ENCODE measurements at places on chromosomes 12 and 14.
A peak's percentile ranks its signal among the peaks of the same experiment; 100 is the strongest.

GRCh38 chr12:113242026-113242418 is 20.8 kb downstream of the TPCN1 start:
- peak; percentile 71 for DNase-seq

GRCh38 chr12:79988368-79988767 is 53.5 kb upstream of the PPP1R12A start:
- DNase-seq: no peak

DNA sequence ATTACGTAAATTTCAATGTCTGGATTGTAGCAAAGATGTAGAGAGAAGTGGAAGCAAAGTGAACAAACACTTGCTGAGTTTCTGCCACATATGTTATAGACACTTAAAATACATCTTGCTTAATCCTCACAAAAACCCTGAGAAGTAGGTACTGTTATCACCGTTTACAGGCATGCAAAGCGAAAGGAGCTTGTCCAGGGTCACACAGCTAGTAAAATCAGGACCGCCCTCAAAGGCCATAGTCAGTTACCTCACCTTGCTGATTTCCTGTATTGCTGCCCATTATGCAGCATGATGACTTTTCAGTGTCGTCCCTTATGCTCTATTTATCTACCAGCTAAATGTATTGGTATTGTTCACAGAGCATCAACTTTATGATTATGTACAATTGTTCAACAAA is 39.8 kb downstream of the TRHDE start:
- no peak for DNase-seq

GRCh38 chr12:112096070-112096469 is 12.5 kb downstream of the NAA25 start:
- DNase-seq: peak; percentile 58

DNA sequence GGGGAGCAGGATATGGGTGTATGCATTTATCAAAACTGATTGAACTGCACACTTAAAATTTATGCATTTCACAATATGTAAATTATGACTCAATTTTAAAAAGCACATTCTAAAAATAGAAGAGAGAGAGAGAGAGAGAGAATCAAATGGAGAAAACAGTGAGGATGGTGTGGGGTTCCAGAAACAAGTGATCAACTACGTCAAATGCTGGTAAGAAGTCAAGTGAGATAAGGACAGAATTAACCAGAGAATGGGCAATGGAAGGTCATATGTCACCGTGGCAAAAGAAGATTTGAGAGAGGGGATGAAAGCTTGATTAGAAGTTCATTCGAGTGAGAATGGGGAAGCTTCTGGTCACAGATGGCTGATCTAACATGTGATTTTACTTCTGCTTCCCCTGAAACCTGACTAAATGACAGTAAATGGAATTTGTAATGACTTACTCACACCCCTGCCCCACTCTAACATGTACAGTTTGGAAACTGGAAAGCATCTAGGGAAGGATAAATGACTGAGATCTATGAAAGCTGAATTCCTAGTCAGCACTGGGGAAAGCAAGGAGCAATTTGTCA is 276.5 kb upstream of the AMIGO2 start:
- DNase-seq: peak; percentile 72

DNA sequence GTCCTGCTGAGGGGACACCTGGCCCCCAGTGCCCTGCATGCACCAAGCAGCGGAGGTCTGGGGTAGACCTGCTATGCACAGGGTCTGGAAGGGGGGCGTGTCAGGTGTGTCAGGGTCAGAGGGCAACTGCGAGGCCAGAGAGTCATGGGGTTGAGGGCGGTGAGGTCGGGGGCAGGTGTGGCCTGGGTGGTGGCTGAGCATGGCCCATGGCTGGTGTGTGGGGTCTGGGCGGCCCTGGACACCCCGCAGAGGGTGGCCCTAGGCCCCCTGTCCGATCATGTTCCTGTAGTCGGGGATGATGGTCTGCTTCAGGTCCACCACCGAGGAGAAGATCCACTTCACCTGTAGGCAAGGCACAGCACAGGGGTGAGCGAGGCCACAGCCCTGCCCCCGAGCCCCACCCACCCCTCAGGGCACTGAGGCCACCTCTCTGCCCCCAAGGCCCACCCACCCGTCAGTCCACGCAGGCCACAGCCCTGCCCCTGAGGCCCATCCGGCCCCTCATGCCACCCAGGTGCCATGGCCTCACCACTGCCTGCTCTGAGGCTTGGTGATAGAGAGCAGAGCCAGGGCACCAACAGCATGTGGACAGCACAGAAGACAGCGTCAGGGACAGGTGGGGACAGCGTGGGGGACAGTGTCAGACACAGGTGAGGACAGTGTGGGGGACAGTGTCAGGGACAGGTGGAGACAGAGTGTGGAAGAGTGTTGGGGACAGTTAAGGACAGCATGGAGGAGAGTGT is 211.3 kb downstream of the TMEM121 start:
- no peak for DNase-seq

DNA sequence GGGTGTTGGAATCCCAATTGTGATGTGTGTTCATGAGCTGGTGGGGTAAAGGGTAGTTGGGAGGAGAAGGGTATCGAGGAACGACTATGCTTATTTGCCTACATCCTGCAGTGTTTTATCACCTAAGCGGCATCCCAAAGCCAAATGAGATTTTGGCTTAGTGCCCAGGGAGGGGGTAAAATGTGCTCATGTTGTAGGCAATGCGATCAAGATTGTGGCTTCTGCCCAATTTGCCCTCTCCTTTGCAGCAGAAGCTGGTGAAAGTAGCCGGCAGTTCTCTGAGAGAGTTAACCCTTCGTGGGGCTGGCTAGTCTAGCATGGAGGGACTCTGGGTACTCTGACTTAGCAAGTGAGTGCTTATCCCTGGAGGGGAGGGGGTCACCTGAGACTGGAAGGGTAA is 753 bp downstream of the RPH3A start:
- no peak for DNase-seq

DNA sequence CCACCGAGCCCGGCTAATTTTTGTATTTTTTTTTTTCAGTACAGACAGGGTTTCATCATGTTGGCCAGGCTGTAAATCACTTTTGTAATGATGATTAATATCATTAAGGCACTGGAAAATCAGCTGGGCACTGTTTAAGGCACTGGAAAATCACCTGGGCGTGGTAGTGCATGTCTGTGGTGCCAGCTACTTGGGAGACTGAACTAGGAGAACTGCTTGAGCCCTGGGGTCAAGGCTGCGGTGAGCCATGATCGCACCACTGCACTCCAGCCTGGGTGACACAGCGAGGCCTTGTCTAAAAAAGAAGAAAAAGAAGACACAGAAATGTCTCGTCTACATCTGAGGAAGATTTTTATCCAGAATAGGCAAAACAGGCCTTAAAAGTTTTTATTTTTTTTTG is 12.7 kb downstream of the SLC11A2 start:
- DNase-seq: no peak

- DNase-seq: peak; percentile 57
Observed at GRCh38 chr12:68932128-68932960, 627 bp downstream of the CPM start.

GRCh38 chr12:112380663-112381405 is 1.4 kb downstream of the HECTD4 start:
- no peak for DNase-seq

- no peak for DNase-seq
Observed at GRCh38 chr12:117907108-117907689, 61.6 kb downstream of the KSR2 start.

GRCh38 chr12:114215746-114216145 is 190.2 kb downstream of the TBX5 start:
- no peak for DNase-seq

DNA sequence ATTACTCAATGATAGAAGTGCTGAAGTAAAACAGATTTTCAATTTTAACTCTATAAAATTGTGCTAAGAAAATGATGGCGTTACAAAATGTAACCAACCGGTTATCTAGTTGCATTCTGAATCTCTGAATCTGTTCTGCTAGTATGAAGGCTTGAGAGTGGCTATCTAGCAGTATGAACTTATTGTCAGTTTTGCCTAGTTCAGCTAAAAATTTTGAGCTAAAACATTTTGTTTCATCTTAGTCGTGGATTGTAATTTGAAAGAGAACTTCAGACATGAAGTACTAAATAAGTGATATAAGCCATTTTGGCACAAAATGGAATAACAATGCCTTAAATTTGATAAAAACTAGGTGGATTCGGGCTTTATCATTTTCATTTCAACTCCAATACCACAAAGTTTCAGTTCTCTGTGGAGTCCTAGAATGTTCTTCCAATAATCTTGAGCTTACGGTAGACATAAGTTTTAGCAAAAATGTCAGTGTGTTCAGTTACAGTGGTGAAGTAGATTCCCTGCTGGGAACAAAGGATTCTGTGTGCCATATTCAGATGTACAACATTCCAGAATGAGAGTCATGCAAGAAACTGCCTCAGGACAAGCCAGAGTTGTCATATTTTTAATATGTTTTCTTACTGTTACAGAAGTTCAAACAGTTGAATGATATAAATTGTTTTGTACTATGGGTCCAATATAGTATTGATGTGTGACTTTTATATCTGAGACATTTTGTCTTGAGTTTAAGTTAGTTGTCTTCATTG is 28.1 kb downstream of the ATP6V1D start:
- DNase-seq: no peak

DNA sequence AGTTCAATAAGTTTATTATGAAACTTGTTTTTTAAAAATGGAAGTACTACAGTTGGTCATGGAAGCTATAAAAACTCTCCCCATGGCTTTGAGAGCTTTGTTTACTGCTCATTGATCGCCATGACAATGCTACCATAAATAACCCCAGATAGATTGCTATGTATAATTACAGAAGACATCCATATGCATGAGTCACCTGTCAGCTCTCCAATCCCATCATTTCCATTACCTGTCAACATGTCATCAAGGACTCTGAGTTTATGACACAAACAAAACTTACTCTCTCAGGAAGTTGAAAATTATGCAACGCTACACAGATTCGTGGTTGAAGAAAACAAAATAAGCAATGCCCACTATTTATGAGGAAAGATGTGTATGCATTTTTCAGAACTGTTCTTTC is 144.4 kb downstream of the SEC23A start:
- no peak for DNase-seq

GRCh38 chr12:124829708-124830304 is 33.9 kb downstream of the SCARB1 start:
- DNase-seq: peak; percentile 22

GRCh38 chr14:86602263-86602662 is 1072.3 kb downstream of the FLRT2 start:
- no peak for DNase-seq

DNA sequence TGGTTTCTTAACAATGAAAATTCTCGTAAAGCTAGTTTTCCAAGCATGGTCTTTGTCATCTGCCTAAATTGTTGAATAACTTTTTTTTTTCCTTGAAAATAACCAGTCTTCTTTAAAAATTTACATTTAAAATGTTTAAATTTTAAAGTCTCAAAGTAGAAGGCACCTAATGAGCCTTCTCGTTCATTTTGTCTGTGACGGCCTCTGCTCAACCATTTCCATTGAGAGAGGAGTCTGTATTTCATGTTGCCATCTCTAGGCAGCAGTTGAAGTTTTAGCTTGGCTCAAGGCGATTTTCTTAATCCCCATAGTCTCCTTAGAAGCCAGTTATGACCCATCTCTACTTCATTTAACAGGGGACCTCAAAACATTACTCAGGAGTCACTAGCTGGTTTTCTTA is 69.1 kb downstream of the PAPOLA start:
- no peak for DNase-seq

GRCh38 chr14:80978403-80978802 is 23.0 kb downstream of the TSHR start:
- no peak for DNase-seq

- no peak for DNase-seq
Observed at GRCh38 chr14:92198804-92199203, 77.0 kb downstream of the CPSF2 start.

GRCh38 chr12:52606581-52607218 is 5.4 kb upstream of the KRT72 start:
- no peak for DNase-seq

GRCh38 chr12:101855364-101855884 is 22.0 kb upstream of the DRAM1 start:
- DNase-seq: no peak

DNA sequence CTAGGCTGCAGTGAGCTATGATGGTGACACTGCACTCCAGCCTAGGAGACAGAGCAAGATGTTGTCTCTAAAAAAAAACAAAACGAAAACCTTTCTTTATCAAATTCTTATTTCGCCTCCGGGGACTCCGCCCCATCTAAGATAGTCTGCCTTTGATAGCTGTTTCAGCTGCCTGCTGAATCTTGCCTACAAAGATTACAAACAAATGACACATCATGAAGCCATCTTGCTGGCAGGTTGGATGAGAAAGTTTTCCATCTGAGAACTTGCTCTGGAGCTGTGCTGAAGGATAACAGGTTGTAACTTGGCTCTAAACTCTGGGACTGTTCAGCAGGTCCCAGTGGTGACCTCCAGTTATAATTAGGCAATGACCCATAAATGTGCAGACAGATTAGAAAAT is 41.8 kb upstream of the AEBP2 start:
- DNase-seq: no peak

DNA sequence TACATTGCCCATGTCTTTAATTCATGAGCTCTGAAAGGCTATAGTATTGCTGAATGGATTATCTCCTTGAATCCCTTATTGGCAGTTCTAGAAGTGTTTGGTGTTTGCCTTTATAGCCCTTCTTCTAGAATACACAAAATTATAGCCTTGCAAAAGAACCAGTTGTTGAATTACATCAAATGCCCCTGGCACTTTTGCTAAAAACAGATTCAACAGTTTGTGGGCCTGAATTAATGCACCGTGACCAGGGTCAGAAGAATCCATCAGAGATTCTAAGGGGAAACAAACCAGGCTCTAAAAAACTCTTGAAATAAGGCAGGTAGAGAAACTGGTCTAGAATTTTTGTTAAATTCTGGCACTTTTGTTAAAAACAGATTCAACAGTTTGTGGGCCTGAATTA is 197.8 kb downstream of the SOX5 start:
- no peak for DNase-seq

DNA sequence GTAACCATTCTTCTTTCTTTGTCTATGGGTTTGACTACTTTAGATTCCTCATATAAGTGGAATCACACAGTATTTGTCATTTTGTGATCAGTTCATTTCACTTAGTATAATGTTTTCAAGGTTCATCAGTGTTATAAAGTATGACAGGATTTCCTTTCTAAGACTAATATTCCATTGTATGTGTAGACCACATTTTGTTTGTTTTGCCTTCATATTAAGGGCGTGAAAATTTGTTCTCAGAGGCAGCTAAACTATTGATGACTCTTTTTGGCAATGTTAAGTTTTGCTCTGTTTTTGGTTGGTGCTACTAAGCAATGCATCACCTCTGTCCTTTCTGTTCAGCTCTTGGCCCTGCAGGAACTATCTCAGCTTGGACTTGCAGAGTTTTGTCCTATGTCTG is 1.7 kb upstream of the KLRG1 start:
- DNase-seq: no peak

GRCh38 chr14:42353315-42353714 is 746.6 kb downstream of the LRFN5 start:
- DNase-seq: no peak

DNA sequence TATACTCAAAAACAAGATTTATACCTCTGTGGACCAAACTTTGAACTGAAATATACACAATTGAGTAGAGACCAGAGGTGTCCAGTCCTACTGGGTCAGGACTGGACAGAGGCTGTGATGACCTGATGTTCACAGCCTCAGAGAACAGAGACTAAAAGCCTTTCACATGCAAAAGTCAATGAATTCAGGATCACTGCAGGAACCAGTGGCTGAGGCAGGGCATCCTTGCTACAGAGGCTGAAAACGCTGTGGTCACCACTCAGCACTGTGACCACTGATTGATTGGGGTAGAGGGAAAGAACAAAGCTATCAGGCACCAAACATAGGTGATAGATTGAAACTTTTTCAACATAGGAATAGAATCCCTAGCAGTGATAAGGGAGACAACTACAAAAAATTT is 25.1 kb downstream of the GRIP1 start:
- DNase-seq: no peak

GRCh38 chr14:90580377-90581335 is 183.8 kb downstream of the CALM1 start:
- no peak for DNase-seq
